Small intestine (tissue), 16 donors: ENCODE measurements at places on chromosomes 16 and 17. TPM values are rescaled to one million over a fixed set of nuclear protein-coding genes. Genes with fewer than 3 reads are reported as not detected.

MYO1D gene
- polyA plus RNA-seq = 71.6 TPM

KRTAP9-4 gene
- not detected for polyA plus RNA-seq

TANC2 gene
- 8.5 TPM for polyA plus RNA-seq

- DNase-seq = no peak
Observed at GRCh38 chr17:332023-332422, 20.6 kb downstream of the RPH3AL start.

GRCh38 chr16:88649924-88650748 is 717 bp downstream of the CYBA start:
- peak; percentile 82 for DNase-seq

DNA sequence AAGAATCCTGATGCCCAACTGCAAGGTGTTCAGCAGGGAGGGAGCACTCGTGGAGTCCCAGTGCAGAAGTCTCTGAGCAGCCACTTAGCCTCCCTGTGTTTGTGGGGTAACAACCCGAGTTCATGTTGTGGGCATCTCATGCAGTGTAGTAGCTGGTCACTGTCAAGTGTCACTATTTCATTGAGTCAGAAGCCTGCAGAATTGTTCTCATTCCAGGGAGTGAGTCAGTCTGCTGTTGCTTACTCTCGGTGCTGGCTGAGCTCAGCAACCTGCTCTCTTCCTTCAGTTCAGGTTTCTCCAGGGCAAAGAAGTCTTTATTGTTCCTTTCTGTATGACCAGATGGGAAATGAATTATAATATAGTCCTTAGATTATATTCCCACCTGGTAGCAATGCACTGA is 24.1 kb downstream of the HMOX2 start:
- peak; percentile 49 for DNase-seq

DNA sequence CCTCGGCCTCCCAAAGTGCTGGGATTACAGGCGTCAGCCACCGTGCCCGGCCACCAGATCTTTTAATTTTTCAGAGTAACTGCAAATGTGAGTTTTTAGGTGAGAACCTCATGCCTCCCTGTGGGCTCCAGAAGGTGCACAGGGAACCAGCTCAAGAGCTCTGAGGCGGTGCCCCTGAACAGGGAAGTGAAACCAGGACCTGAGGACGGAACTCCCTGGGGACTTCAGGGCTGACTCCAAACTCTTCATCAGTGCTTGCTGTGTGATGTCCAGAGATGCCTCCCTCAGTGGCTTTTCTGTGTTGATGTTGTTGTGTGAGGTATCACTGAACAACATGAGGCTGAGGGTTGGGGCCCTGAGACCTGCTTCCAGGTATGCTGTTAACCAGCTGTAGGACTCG is 23.8 kb downstream of the SLC12A3 start:
- no peak for DNase-seq
